Prostate gland (tissue), 2 donors: ENCODE measurements at places on chromosomes 16 and 17. TPM values are rescaled to one million over a fixed set of nuclear protein-coding genes. Genes with fewer than 3 reads are reported as not detected.

- H3K27me3 ChIP-seq = peaks cover 3% of the 10 kb centered on the region
- no peak for DNase-seq
- no peaks in the 10 kb centered on the region for H3K36me3 ChIP-seq
- H3K27ac ChIP-seq = no peak overlapping the region
- peaks cover 3% of the 10 kb centered on the region for H3K4me1 ChIP-seq
Measured at GRCh38 chr17:44909681-44910144, 5.6 kb downstream of the GFAP start.

The UMOD gene
- total RNA-seq = 1.5 TPM

DNA sequence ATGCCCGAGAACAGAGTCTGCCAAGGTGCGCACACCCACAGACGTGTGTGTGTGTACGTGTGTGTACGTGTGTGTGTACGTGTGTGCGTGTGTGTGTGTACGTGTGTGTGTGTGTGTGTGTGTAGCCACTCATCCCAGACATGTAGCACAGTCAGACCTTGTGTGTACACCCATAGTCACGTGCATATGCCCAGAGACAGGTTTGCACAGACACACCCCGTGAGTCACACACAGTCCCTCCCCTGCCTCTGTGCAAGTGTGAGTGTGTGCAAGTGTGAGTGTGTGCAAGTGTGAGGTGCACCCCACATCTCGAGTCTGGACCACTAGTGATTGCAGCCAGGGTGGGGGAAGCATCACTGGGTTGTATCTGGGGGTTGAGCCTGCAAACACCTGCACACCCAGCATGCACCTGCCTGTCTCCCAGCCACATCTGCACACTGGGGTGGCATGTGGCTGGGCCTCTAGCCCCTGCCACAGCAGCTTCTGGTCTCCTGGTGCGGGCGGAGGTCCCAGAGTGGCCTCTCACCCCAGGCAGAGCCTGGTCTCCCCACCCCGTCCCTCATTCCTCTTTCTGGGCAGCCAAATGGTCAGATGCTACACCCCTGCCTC is 23.6 kb downstream of the BAHCC1 start:
- H3K4me1 ChIP-seq = peaks cover 10% of the 10 kb centered on the region
- H3K27ac ChIP-seq = peak overlapping the region; percentile 76
- peak overlapping the region; percentile 17 for H3K4me3 ChIP-seq
- no peaks in the 10 kb centered on the region for H3K36me3 ChIP-seq
- no peaks in the 10 kb centered on the region for H3K27me3 ChIP-seq

GRCh38 chr17:57535249-57535966 is 209.7 kb downstream of the CCDC182 start:
- no peak overlapping the region for H3K27ac ChIP-seq
- no peak overlapping the region for H3K4me3 ChIP-seq
- H3K27me3 ChIP-seq = no peaks in the 10 kb centered on the region
- no peaks in the 10 kb centered on the region for H3K36me3 ChIP-seq
- H3K4me1 ChIP-seq = peaks cover 11% of the 10 kb centered on the region

The MSLN gene
- 7.3 TPM for total RNA-seq

DNA sequence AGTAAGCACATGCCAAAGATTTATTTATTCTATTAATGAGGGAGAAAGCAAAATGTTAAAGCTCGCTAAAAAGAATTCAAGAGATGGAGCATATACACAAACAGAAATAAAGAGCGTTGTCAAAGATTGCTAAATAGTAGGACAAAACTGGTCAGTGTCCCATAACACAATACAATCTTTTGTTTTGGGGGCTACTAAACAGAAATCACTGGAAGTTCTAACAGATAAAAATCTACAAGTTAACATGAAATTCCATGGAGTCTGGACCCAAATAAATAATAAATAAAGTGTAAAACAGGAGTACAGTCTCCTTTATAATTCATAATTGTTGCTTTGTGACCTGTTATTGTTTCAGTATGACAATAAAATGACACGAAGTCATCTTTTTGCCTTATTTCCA is 115.2 kb upstream of the CNTNAP4 start:
- H3K36me3 ChIP-seq = no peaks in the 10 kb centered on the region
- no peak overlapping the region for H3K27ac ChIP-seq
- H3K4me1 ChIP-seq = no peaks in the 10 kb centered on the region
- no peak overlapping the region for H3K4me3 ChIP-seq
- no peak for DNase-seq

The ABCC11 gene
- total RNA-seq = 1.5 TPM

The CES4A gene
- total RNA-seq = 10.7 TPM

The SAMD14 gene
- 7.4 TPM for total RNA-seq

The SOST gene
- total RNA-seq = 0.18 TPM

The CHST4 gene
- total RNA-seq = 1.2 TPM

The PABPN1L gene
- not detected for total RNA-seq

- H3K4me3 ChIP-seq = peak within 1 kb of the TSS; percentile 84
- H3K4me1 ChIP-seq = peaks cover 25% of the 10 kb centered on the region
- H3K27ac ChIP-seq = peak within 1 kb of the TSS; percentile 91
Measured at GRCh38 chr16:77807-78443, at the start of gene MPG. Gene MPG, plus strand, starts transcription at chr16:78225. Its CDS starts 85 bp downstream, at chr16:78310.

The TRIM25 gene
- 28.7 TPM for total RNA-seq

The TMED6 gene
- 1.1 TPM for total RNA-seq

DNA sequence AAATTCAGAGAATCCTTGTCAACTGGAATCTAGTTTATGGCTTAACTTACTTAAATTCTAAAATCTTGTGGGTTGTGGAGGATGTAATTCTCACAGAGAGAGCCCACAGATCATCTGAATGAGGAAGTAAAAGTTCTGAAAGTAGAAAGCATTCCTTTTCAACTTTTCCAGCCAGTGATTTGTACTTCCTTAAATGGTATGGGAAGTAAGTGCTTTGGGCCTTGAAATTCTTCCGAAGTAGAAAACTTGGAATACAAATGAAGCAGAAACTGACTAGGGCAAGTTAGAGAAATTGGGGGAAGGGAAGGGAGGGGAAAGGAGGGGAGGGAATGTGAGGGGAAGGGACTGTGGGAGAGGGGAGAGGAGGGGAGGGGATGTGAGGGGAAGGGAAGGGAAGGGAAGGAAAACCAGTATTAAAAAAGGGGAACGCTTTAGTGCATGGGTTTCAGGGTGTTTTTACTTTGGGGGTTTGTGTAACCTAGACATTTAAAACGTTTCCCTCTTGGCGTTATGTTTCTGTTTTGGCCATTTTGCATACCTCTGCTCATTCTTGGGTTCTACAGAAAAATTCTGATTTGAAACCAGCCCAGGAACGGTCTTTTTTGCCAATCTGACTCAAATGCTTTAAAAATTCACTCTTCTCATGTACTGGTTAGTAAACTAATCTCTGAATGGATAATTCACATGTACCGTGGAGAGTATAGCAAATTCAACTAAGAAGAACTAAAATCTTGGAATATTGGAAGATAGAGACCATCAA is 15.5 kb upstream of the SNTB2 start:
- H3K27ac ChIP-seq = no peak overlapping the region
- no peaks in the 10 kb centered on the region for H3K27me3 ChIP-seq
- no peak for DNase-seq
- H3K4me3 ChIP-seq = no peak overlapping the region
- no peaks in the 10 kb centered on the region for H3K4me1 ChIP-seq

- H3K4me3 ChIP-seq = no peak overlapping the region
- H3K4me1 ChIP-seq = no peaks in the 10 kb centered on the region
- H3K27me3 ChIP-seq = no peaks in the 10 kb centered on the region
Measured at GRCh38 chr16:68345958-68346635, 35.3 kb downstream of the PRMT7 start.

GRCh38 chr16:86665319-86665675 is 86.9 kb downstream of the FOXL1 start:
- H3K27ac ChIP-seq = no peak overlapping the region
- no peak overlapping the region for H3K4me3 ChIP-seq
- no peaks in the 10 kb centered on the region for H3K36me3 ChIP-seq
- DNase-seq = no peak
- H3K27me3 ChIP-seq = no peaks in the 10 kb centered on the region

GRCh38 chr17:82545071-82545462 is 25.5 kb downstream of the FOXK2 start:
- H3K27me3 ChIP-seq = no peaks in the 10 kb centered on the region
- peak overlapping the region; percentile 59 for H3K27ac ChIP-seq
- no peaks in the 10 kb centered on the region for H3K4me1 ChIP-seq
- H3K36me3 ChIP-seq = no peaks in the 10 kb centered on the region

DNA sequence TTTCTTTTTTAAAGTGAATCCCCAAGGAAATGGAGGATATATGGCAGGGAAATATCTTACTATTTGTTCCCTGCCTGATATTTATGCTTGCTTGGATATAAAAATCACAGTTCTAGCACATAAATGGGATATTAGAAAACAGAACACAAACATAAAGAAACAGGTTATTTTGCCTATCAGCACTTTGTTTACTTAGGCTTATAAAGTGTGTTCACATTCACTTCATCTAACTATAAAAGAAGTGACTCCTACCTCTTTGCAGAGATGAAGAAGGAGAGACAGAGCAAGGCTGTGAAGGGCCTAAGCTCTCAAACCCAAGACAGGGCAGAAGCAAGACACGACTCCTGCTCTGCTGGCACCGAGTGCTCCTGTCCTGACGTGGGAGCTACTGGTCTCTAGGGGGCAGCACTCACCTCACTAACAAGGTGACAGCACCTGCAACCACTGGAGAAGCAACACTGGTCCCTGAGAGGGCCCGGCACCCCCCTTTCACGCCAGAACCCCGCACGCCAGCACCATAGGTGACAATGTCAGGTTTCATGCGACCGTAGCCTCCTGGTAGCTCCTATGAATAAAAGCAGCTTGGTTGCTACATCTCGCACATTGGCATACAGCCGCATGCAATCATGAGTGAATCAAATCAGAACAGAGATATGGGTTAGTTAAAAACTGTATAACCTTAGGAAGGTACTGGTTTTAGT is 32.0 kb downstream of the MBTPS1 start:
- no peak overlapping the region for H3K4me3 ChIP-seq
- DNase-seq = peak; percentile 74
- peak overlapping the region; percentile 3 for H3K27ac ChIP-seq
- no peaks in the 10 kb centered on the region for H3K27me3 ChIP-seq
- peaks cover 4% of the 10 kb centered on the region for H3K4me1 ChIP-seq

- no peaks in the 10 kb centered on the region for H3K27me3 ChIP-seq
- H3K4me1 ChIP-seq = no peaks in the 10 kb centered on the region
- H3K27ac ChIP-seq = no peak overlapping the region
Measured at GRCh38 chr16:19833176-19833575, 51.5 kb downstream of the GPRC5B start.

The EVPLL gene
- 1.7 TPM for total RNA-seq

The SLC13A5 gene
- total RNA-seq = 1.6 TPM

The ZG16 gene
- total RNA-seq = not detected

DNA sequence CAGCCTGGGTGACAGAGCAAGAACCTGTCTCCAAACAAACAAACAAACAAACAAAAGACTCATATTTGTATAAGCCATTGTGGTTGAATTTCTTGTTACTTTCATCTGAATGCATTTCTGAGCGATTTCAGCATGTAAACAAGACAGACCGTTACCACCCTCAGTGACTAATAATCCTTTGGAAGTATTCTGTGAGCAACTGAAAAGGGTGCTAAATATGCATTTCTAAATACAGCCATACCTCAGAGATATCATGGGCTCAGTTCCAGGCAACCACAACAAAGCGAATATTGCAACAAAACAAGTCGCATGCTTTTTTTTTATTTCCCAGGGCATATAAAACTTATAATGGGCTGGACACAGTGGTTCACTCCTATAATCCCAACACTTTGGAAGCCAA is 109.0 kb downstream of the USP31 start:
- no peaks in the 10 kb centered on the region for H3K36me3 ChIP-seq
- H3K4me3 ChIP-seq = no peak overlapping the region
- H3K4me1 ChIP-seq = no peaks in the 10 kb centered on the region
- DNase-seq = no peak
- no peak overlapping the region for H3K27ac ChIP-seq

The USP43 gene
- 33.2 TPM for total RNA-seq

The TM4SF5 gene
- not detected for total RNA-seq

- H3K36me3 ChIP-seq = no peaks in the 10 kb centered on the region
- no peak overlapping the region for H3K4me3 ChIP-seq
- no peaks in the 10 kb centered on the region for H3K4me1 ChIP-seq
- H3K27me3 ChIP-seq = no peaks in the 10 kb centered on the region
Measured at GRCh38 chr17:29342158-29342765, 47.9 kb upstream of the TAOK1 start.

GRCh38 chr17:33508215-33508614 is 215.1 kb upstream of the ASIC2 start:
- H3K36me3 ChIP-seq = no peaks in the 10 kb centered on the region
- no peak overlapping the region for H3K4me3 ChIP-seq
- no peak for DNase-seq
- H3K27me3 ChIP-seq = no peaks in the 10 kb centered on the region
- no peaks in the 10 kb centered on the region for H3K4me1 ChIP-seq

DNA sequence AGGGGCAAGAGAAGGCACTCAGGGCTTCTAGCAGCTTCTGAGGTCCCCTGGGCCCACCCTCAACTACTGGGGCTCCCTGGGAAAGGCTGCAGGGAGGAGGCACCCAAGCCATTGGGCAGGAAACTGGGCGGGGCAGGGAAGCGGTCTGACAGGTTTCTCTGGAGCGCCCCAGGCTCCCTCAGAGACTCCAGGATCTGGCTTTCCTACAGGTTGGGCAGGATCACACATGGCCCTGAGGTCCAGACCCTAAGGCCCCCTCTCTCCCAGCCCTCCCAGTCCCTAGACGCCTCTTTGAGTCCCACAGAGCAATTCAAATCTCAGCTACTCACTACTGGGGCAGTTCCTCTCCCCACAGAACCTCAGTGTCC is 14.3 kb downstream of the JUP start:
- peaks cover 48% of the 10 kb centered on the region for H3K4me1 ChIP-seq
- peaks cover 7% of the 10 kb centered on the region for H3K36me3 ChIP-seq
- H3K27me3 ChIP-seq = no peaks in the 10 kb centered on the region
- no peak overlapping the region for H3K4me3 ChIP-seq

GRCh38 chr16:85936816-85937215 is 37.9 kb downstream of the IRF8 start:
- no peaks in the 10 kb centered on the region for H3K36me3 ChIP-seq
- H3K4me1 ChIP-seq = no peaks in the 10 kb centered on the region
- no peak for DNase-seq

The CCL16 gene
- total RNA-seq = not detected

- no peak overlapping the region for H3K27ac ChIP-seq
- H3K27me3 ChIP-seq = no peaks in the 10 kb centered on the region
Measured at GRCh38 chr17:66655861-66656260, 179.1 kb upstream of the CACNG5 start.

The CFAP52 gene
- total RNA-seq = not detected

GRCh38 chr16:89736554-89736953 is 15.2 kb downstream of the ZNF276 start:
- H3K4me1 ChIP-seq = no peaks in the 10 kb centered on the region
- H3K36me3 ChIP-seq = peaks cover 18% of the 10 kb centered on the region
- H3K4me3 ChIP-seq = no peak overlapping the region
- H3K27me3 ChIP-seq = no peaks in the 10 kb centered on the region
- no peak overlapping the region for H3K27ac ChIP-seq
- DNase-seq = no peak

GRCh38 chr16:84927621-84928591 is 83.4 kb downstream of the ZDHHC7 start:
- peak overlapping the region; percentile 26 for H3K27ac ChIP-seq
- H3K4me1 ChIP-seq = no peaks in the 10 kb centered on the region
- DNase-seq = no peak
- H3K36me3 ChIP-seq = no peaks in the 10 kb centered on the region
- H3K27me3 ChIP-seq = no peaks in the 10 kb centered on the region

GRCh38 chr16:74749291-74750055 is 25.1 kb downstream of the FA2H start:
- no peaks in the 10 kb centered on the region for H3K4me1 ChIP-seq
- DNase-seq = no peak
- no peak overlapping the region for H3K27ac ChIP-seq
- H3K4me3 ChIP-seq = no peak overlapping the region
- H3K36me3 ChIP-seq = no peaks in the 10 kb centered on the region
- H3K27me3 ChIP-seq = no peaks in the 10 kb centered on the region

The OVCA2 gene
- 57.5 TPM for total RNA-seq
